ENCODE measurements at places on chromosomes 11 and 22.
A peak's percentile ranks its signal among the peaks of the same experiment; 100 is the strongest.

DNA sequence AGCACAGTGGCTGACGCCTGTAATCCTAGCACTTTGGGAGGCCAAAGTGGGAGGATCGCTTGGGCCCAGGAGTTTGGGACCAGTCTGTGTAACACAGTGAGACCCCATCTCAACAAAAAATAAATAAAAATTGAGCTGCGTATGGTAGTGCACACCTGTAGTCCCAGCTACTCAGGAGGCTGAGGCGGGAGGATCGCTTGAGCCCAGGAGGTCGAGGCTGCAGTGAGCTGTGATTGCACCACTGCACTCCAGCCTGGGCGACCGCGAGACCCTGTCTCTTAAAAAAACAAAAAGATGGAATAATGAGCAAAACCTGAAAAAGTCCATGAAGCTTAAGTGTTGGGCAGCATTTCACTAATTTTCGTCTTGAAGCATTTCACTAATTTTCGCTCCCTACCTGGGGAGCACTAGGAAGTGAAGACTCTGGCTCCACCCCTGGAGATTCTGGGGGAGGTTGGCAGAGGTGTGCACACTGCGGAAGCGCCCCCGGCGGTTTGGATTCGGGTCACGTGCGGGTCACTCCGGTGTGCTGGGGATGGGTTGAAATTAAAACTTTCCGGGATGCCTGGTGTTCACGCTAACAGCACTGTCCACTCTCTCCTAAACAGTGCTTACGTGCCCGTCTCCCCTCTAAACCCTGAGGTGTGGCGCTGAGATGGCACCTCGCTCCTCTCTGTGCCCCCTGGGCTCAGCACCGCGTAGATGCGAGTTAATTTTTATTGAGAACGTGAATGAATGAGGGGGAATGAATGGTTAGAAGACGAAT is 906 bp upstream of the NAA40 start:
- DNase-seq, result no peak

GRCh38 chr11:128948583-128948982 is 5.9 kb upstream of the TP53AIP1 start:
- no peak for DNase-seq

DNA sequence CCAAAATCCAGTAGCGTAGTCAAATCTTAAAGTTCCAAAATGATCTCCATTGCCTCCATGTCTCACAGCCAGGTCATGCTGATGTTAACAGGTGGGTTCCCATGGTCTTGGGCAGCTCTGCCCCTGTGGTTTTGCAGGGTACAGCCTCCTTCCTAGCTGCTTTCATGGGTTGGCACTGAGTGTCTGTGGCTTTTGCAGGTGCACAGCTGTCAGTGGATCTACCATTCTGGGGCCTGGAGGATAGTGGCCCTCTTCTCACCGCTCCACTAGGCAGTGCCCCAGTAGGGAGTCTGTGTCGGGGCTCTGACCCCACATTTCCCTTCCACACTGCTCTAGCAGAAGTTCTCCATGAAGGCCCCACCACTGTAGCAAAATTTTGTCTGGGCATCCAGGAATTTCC is 132.8 kb downstream of the KCNC1 start:
- no peak for DNase-seq

DNA sequence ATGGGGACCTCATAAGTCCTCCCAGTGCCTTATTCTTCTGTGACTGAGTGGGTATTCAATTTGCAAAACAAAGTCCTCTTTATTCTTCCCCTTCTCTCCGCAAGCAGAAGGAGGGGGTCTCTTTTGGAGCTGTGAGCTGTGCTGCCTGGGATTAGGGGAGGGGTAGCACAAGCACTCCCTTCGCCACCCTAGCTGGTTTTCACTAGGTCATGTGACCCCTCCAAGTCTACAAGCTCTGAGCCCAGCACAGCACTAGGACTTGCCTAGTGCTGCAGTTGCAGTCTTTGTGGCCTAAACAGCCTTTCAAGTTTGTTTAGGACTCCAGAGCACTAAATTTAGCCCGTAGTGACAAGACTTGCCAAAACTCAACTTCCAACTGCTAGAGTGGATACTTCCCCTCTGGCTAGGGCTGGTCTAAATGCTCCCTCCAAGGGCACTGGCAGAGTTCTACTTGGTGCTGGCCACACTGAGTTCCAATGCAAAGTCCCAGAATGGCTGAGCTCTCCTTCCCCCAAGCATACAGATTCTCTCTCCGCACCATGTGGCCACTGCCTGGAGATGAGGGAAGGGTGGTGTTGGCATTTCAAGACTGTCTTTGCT is 25.4 kb downstream of the TAF1D start:
- no peak for DNase-seq

DNA sequence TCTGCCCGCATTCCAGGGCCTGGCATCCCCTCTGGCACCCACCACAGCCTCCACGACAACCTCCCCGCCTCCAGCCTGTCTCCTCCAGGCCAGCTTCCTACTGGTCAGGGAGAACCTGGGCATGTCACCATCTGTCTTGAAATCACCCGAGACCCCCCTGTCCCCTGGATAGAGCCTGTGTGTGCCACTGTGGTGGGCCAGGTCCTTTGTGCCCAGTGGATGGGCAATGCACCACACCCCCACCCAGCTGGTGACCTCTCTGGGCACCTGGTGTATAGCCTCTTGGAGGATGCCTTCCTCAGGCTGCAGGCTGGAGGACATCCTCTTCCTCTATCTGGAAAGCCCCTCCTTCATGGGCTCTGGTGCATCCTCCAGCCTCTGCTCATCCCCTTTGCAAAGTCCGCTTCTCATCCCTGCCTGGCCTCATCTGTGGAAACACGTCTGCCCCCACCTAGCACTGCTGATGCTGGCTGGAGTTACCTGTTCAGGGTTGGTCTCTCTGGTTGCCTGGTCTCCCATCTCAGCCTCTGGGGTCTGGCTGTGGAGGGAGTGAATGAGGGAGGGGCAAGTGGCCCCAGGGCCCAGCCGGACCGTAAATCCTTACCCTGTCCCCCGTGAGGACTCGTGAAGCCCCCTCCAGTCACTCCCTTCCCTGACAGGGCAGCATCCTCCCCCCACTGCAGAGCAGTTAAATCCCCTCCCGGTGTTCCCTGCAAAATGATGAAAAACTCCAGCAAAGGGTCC is 589.6 kb downstream of the TBC1D22A start:
- no peak for DNase-seq

GRCh38 chr11:57377107-57377506 is 3.8 kb downstream of the PRG3 start:
- no peak for DNase-seq

DNA sequence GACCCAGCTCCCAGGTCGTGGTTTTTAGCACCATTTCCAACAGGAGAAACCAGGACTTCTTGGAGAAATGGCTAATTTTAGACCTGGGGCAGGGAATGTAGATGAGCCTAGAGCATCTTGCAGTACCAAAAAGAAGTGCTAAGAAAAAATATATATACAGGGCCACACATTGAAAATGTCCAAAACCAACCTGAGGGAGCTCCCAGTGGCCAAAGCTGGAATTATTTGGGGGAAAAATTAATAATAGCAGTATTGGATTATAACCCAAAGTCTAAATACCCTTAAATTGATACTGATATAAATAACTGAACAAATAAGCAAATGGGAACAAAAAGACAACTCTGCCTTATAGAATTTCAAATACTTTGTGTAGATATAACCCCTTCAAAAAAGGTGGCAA is 108.0 kb downstream of the PARVA start:
- DNase-seq, result no peak

- no peak for DNase-seq
These were observed 41.9 kb downstream of the ATG16L2 start for GRCh38 chr11:72856065-72856464.

DNA sequence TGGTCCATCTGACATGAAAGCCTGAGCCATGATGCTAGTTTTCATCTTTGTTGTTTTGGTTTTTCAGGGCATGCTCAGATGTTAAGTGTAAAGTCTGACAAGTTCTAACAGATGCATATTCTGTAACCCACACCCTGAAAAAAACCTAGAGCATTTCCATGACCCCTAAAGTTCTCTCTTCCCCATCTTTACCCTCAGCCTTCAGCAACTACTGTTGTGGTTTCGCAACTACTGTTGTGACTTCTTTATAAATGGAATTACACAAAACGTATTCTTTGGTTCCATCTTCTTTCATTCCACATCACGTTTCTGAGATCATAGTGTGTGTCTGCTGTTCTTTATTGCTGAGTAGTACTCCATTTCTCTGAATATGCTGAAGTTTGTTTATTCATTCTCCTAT is 65.1 kb upstream of the LDLRAD3 start:
- no peak for DNase-seq

DNA sequence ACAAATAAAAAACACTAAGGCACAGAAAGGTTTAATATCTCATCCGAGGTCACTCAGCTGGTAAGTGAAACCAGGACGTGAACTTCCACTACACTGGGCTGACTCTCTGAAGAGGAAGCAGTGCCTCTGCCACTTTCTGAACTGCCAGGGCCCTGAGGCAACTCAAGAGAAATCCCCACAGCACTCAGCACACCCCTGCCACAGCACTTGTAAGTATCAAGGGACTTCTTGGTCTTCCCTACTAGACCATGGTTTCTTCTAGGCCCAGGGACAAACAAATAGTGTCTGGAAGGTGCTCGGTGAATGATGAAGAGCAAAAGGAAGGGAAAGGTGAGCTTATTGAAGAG is 49.7 kb downstream of the RPL27A start:
- no peak for DNase-seq

- peak; percentile 22 for DNase-seq
These were observed 72.8 kb downstream of the SCUBE1 start for GRCh38 chr22:43270314-43270908.

GRCh38 chr11:100467821-100468508 is 219.1 kb upstream of the ARHGAP42 start:
- no peak for DNase-seq

- DNase-seq, result no peak
These were observed 914 bp downstream of the INPPL1 start for GRCh38 chr11:72225411-72225951.

DNA sequence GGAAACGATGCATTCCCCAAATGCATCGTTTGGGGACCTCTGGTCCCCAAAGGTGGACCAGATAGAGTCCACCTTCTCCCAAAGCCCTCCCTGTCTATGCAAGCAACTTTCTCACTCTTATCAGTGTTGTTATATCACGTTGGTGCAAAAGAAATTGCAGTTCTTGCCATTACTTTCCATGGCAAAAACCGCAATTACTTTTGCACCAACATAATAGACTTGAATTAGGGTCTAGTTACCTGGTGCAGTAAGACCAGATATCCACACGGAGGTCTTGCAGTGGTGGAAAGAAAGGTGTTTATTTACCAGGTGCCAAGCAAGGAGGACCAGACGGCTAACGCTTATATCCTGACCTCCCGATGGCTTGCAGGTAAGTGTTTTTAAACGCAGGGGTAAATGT is 129.0 kb downstream of the MIAT start:
- no peak for DNase-seq

DNA sequence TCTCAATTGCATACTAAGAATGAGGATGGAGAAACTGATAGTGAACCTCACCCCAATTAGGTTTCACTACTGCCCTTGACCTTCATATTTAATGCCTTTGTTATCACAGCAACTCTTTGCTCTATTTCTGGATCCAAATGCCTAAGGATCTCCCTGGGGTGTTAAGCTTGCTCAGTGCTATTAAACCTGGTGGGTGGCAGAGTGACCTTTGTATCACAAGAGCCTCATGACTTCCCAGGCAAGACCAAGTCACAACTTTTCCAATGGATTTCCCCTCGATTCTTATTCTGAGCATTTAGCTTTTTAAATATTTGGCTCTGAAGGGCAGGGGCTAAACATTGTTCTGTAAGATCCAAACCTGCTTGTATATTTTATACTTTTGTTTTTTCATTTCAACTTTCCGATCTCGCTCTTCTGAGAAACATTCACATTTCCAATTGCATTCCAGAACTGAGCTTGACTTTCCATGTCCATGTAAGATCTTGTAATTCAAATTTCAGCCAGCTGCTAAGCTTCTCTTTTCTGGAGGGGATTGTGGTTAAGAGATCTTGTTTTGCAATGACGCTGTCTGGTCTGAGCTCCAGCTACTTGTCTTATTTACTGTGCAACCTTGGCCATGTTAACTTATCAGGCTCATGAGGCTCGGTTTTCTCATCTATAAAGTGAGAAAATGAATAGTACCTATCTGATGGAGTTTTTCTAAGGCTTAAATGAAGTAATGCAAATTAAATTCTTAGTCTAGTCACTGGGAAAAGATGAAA is 6.4 kb upstream of the EHF start:
- no peak for DNase-seq

GRCh38 chr22:29873943-29874342 is 9.0 kb upstream of the MTMR3 start:
- DNase-seq, result no peak

- no peak for DNase-seq
These were observed 32.1 kb upstream of the ZBTB16 start for GRCh38 chr11:114027391-114027790.

DNA sequence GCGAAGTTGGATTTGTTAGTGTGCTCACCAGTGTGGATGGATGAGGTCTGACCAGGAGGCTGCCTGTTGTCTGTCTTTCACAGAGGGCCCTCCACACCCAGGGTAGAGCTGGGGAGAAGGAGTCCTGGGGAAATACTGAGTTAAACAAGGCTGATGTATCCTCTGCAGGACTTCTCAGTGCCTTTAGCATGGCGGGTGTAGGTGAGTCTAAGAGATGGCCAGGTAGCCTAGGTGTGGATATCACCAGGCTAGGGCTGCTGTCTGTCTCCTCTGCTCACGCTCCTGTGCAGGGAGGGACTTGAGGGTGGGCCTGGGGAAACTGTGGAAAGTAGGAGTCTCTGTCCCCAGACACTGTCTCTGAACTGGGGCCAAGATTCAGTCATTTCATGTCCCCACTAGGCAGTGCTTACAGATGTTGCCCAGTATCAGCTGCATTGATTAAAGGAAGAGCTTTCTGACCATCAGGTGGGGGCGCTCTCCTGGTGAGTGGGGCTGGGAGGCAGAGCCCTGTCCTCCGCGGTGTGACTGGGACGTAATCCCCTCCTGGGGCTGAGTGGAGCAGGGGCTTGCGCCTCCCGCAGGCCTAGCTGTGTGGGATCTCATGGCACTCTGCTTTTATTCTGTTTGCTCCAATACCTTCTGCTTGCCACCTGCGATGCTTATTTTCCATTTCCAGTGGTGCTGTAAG is 35.5 kb upstream of the CCDC188 start:
- peak; percentile 30 for DNase-seq

- peak; percentile 77 for DNase-seq
These were observed 852 bp downstream of the TRAF6 start for GRCh38 chr11:36509201-36509639.

- DNase-seq, result no peak
These were observed 61.5 kb downstream of the AAMDC start for GRCh38 chr11:77882396-77882795.

GRCh38 chr11:6377902-6378639 is 12.2 kb upstream of the SMPD1 start:
- no peak for DNase-seq

GRCh38 chr11:79237091-79237490 is 203.7 kb downstream of the TENM4 start:
- no peak for DNase-seq

Measured in A673 (cell line).